ENCODE measurements at places on chromosomes 3 and 15. TPM values are rescaled to one million over a fixed set of nuclear protein-coding genes. Genes with fewer than 3 reads are reported as not detected.

SLC22A13 gene
- total RNA-seq: 0.32 TPM

LTK gene
- total RNA-seq: 1.8 TPM

BAHD1 gene
- total RNA-seq: 27.2 TPM

SUSD5 gene
- total RNA-seq: 1.3 TPM

GTPBP8 gene
- 14.7 TPM for total RNA-seq

SLC33A1 gene
- total RNA-seq: 39.4 TPM

TMCO5A gene
- total RNA-seq: not detected

TRIM42 gene
- not detected for total RNA-seq

TGM4 gene
- not detected for total RNA-seq

LDHAL6B gene
- not detected for total RNA-seq

ACTC1 gene
- 3.3 TPM for total RNA-seq

LHFPL4 gene
- total RNA-seq: not detected

ASB14 gene
- 0.13 TPM for total RNA-seq

TRIM71 gene
- 2.4 TPM for total RNA-seq

CCR3 gene
- not detected for total RNA-seq

PIGZ gene
- 6.3 TPM for total RNA-seq

ANKUB1 gene
- total RNA-seq: not detected

KCNAB1 gene
- 0.58 TPM for total RNA-seq

ACKR4 gene
- 4.8 TPM for total RNA-seq

HTR3E gene
- not detected for total RNA-seq

KY gene
- total RNA-seq: 0.23 TPM

SLITRK3 gene
- total RNA-seq: 0.06 TPM

ADPRH gene
- 18.7 TPM for total RNA-seq

GPR171 gene
- 0.96 TPM for total RNA-seq

TTBK2 gene
- 15.4 TPM for total RNA-seq

SIDT1 gene
- 4.7 TPM for total RNA-seq

COL6A6 gene
- total RNA-seq: 7.7 TPM
